Stimulated activated CD4-positive, alpha-beta T cell treated with anti-CD3 and anti-CD28 coated beads, Interleukin-1b, Interleukin-23, amount 100 ng/mL, for 1 hour (primary cell): ENCODE measurements at places on chromosomes 7 and 10.

GRCh38 chr7:47239034-47239433 is 342.9 kb downstream of the TNS3 start:
- DNase-seq, result no peak

DNA sequence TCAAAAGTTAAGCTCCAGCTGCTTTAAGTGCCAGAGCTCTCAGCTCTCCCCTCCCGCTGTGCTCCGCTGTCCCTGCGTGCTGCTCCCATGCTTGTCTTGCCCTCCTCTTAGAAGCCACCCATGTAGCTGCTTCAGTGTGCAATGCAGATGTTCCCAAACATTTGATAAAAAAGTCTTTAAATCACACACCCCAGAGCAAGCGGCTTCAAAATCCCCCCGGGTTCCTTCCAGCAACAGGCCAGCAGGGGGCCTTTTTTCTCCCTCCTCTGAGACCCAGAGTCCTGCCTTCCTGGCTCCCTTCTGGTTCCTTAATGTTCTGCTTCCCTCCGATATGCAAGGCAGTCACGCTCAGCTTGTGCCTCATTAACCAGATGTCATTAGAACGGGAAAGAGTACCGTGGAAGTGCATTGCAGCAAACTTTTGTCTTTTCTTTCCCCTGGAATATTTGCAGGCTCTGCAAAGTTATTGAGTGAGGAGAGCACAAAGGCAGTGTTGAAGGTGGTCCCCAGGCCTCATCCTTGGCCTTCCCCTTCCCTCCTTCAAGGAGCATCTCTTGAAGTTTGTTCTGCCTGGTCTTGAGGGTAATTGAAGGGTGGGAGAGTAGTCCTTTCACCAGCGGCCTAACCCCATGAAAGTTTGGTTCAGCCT is 25.5 kb downstream of the LDB3 start:
- DNase-seq, result no peak

- DNase-seq, result no peak
Observed at GRCh38 chr7:6346581-6346980, 74.2 kb upstream of the CYTH3 start.

GRCh38 chr7:24754906-24755506 is 2.3 kb downstream of the GSDME start:
- no peak for DNase-seq

DNA sequence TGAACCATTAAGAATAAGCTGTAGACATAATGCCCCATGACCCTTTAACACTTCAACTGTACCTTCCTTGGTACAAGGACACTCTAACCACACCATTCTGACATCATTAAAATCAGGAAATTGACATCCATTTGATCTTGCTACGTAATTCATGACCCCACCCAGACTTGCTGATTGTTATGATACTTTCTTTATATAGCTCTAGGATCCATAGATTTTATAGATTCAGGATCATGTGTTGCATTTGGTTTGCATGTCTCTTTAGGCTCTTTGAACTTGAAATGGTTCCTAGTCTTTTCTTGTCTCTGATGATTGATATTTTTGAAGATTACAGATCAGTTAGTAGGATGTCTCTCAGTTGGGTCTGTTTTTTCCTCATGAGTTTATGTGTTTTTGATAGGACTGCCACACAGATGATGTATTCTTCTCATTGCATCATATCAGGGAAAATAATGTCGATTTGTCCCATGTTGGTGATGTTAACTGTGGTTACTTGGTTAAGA is 13.5 kb downstream of the CCM2 start:
- no peak for DNase-seq

- DNase-seq, result no peak
Observed at GRCh38 chr10:77571490-77571889, 66.1 kb downstream of the KCNMA1 start.

- no peak for DNase-seq
Observed at GRCh38 chr7:88377434-88377833, 70.7 kb upstream of the STEAP4 start.

GRCh38 chr7:112097524-112097923 is 108.7 kb downstream of the DOCK4 start:
- DNase-seq, result no peak

DNA sequence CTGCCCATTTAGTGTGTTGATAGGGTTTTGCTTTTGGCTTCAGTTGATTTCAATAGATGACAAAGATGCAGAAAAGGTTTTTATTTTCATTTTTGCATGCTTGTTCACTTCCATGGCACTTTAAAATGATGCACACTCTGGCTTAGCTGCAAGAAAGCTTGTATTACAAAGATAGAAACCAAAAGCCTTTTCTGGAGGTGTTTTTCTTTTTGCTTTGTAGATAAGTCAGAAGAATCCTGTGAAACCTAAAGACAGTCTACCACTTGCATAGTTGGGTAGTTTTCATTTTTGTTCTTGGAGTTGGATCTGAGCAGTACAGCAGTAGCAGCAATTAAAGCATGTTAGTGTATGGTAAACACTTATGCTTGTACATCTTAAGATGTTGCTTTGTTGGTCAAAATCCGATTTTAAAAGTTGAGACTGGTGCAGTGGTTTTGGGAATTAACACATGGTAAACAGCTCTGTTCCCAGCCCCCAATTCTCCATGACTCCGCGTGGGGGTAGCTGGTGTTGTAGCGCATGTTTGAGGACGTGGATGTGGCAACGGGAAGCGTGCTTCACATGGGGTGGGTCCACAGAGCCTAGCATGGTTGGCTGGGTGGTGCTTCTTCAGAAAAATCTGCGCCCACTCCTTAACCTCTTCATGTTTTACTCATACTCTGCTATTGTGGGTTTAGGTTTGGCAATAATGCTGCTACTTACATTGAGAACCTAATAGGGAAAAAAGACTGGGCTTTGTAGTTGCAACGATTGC is 19.8 kb downstream of the CCNY start:
- DNase-seq, result no peak

GRCh38 chr10:72218325-72218724 is 2.2 kb upstream of the ASCC1 start:
- DNase-seq, result no peak
